ENCODE measurements at places on chromosomes 5 and 9. TPM values are rescaled to one million over a fixed set of nuclear protein-coding genes. Genes with fewer than 3 reads are reported as not detected.

DNA sequence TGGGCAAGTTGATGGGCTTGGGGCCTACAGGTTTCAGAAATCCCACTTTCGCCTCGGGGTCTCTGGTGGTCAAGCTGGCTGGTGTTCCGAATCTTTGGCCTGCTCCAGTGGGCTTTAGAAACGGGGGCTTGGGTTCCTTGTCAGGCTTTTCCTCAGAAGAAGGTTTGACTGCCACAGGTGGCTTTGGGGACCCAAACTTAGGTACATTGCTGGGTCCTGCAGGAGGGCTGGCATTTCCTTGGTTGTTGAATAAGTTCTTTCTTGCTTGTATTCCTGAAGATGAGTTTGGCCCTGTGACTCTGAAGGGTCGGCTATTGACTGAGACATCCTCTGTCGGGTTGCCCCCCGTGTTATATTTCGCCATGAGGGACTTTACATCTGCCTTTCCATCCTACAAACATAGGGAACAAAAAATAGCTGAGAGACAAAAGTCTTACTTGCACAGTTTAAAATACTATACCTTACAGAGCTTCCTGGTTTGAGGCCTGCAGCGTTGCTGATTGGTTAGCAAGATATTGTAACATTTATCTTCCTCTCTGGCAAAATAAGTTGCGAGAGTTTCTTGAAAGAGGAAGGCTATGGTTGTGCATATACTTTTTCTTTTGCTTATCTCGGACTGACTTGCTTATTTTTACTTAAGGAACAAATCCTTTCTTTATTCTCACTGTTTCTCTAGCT, 16.6 kb downstream of the FYB1 start:
- no peaks in the 10 kb centered on the region for H3K36me3 ChIP-seq
- no peak for DNase-seq

DNA sequence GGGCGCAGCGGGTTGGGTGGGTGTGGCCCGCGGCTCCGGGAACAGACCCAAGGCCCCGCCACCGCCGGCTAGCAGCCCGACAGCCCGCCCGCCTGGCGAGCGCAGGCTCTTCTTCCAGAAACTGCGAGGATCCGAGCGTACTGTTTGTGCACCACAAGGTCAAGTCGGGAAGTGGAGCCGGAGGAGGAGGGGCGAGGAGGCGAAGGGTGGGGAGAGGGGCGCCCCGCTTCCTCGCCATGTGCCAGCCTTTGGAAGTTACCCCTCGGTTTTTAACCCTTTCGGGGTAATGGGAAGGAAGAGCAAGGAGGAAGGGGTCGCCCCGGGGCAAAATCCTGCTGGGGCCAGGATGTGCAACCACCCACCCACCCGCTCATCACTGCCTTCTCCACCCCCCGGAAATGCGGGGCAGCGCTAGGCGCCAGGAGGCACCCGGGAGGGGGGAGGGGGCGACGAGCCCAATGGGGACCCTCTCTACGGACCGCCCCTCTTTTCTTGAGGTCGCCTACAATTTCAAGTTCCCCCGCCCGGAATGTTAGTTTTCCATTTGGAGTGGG, 1.1 kb upstream of the JADE2 start:
- no peaks in the 10 kb centered on the region for H3K27me3 ChIP-seq
- peak; percentile 94 for DNase-seq
- H3K4me1 ChIP-seq: peaks cover 28% of the 10 kb centered on the region

- no peak overlapping the region for H3K4me3 ChIP-seq
- H3K27me3 ChIP-seq: no peaks in the 10 kb centered on the region
- no peaks in the 10 kb centered on the region for H3K36me3 ChIP-seq
- no peak for DNase-seq
These were observed 1532.8 kb upstream of the ACO1 start for GRCh38 chr9:30851600-30851999.

UBLCP1 gene
- total RNA-seq: 25.0 TPM

- H3K36me3 ChIP-seq: no peaks in the 10 kb centered on the region
- H3K4me1 ChIP-seq: peaks cover 3% of the 10 kb centered on the region
- H3K4me3 ChIP-seq: no peak overlapping the region
- H3K27me3 ChIP-seq: no peaks in the 10 kb centered on the region
- no peak for DNase-seq
- no peak overlapping the region for H3K27ac ChIP-seq
These were observed 61.9 kb upstream of the ORM1 start for GRCh38 chr9:114261026-114261425.

Data from upper lobe of right lung (tissue), 1 donor.